ENCODE measurements at places on chromosomes 16 and 17.

GRCh38 chr16:8511464-8511863 is 78.8 kb downstream of the TMEM114 start:
- no peak for DNase-seq

DNA sequence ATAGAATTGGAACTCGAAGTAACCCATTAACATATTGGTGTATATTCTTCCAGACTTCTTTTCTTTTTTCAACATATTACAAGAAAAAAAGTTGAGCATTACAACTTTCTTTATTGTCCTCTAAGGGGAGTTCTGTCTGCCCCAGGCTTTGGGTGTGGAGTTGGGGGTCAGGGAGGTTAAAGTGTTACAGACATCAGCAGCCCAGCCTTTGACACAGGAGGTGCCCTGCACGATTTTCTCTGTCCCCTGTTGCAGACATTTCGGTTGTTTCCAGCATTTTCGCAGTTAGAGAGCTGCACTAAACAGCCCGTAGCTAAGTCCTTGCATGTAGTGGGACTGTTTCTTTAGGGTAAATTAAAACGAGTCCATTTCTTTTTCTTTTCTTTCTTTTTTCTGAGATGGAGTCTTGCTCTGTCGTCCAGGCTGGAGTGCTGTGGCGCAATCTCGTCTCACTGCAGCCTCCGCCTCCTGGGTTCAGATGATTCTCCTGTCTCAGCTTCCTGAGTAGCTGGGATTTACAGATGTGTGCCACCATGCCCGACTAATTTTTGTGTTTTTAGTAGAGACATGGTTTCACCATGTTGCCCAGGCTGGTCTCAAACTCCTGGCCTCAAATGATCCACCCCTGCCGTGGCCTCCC is 13.4 kb upstream of the ADCY7 start:
- DNase-seq, result no peak

DNA sequence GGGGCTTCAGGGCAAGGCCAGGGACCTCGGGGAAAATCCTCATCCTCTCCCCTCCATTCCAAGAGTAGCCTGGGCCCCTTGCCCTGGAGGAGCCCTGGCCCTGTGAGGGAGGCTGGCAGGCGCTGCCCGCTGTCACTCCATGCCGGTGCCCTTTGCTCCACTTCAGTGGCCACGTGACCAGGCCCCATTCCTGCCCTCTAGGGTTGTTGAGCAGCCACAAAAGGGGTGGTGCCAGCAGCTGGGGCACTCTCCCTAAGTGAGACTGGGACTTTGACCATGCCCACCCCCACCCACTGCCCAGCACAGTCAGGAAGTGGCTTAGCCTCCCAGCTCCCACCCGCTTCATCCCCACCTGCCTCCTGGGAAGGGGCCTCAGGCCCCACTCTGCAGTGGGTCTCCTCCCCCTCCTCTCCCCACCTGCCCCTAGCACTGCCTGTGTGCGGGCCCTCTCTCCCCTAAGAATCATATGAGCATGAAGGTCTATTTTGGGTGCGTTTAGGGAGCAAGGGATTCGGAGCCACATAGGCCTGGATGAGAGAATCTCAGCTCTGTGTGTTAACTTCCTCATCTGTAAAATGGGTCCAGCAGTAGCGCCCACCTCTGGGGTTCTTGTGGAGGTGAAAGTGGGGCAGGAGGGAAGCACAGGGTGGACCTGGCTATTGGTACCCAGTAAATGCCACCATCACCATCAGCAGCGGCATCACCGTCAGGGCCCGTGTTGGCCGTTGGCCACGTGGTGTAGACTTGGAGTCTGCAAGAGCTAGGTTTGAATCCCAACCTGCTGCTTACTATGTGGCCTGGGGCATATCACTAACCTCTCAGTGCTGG is 7.2 kb downstream of the PDK2 start:
- DNase-seq, result no peak

- DNase-seq, result no peak
Observed at GRCh38 chr16:47504599-47504998, 43.5 kb downstream of the PHKB start.

- DNase-seq, result no peak
Observed at GRCh38 chr16:1858189-1858865, 13.6 kb downstream of the MEIOB start.

DNA sequence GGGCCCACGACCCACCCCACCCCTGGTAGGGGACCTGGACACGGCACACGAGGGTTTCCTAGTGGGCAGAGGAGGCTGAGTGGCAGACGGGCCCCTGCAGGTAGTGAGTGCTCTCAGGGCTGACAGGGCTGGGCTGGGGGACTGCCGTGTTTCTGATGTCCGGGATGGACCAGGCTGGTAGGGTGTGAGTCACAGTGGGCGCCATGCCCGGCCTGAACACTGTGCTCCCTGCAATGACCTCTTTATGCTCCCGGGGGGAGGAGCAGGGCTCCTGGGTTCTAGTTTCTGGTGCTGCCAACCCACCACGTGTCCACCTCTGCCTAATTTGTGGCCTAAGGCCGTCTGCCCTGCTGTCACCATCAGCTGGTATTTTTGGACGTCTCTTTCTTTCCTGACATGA is 26.3 kb downstream of the ARHGAP23 start:
- no peak for DNase-seq

DNA sequence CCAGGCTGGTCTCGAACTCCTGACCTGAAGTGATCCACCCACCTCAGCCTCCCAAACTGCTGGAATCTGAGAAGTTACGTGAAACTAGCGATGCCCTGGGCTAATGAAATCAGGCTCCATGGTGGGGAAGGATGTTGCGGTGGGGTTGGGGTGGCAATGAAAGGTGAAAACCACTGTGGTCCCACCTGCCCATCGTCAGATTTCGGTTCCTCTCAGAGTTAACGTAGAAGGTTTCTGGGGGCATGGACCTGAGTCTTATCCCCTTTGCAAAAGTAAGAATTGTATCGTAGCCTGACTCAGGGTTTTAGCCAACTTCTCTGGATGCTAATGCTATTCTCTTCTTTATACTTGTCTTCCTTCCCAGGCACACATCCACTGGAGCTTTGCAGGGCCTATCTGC is 402.3 kb downstream of the WWOX start:
- no peak for DNase-seq

GRCh38 chr17:14396547-14396946 is 95.7 kb downstream of the HS3ST3B1 start:
- no peak for DNase-seq

DNA sequence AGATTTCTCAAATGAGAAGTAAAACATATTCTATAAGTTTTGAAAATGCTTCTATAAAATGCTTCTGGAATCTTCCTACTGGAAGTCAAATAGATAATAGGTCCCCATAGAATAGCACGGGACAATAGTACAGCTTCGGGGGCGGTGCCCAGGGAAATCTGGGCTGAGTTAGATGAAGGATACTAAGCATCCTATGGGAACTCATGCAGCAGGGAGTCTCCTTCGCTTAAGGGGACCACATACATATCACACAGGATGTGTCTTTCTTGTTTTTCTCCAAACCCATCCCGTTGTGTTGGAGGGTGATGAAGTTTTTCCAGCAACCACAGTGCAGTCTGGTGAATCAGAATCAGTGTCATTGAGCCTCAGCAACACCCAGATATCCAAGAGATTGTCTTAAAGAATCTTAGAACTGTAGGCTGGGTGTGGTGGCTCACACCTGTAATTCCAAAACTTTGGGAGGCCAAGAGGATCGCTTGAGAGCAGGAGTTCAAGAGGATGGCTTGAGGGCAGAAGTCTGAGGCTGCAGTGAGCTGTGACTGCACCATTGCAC is 84.2 kb downstream of the PITPNC1 start:
- no peak for DNase-seq
